ENCODE measurements at places on chromosomes 3 and 15.

- no peak for DNase-seq
Observed at GRCh38 chr15:68843425-68844311, 23.0 kb upstream of the ANP32A start.

GRCh38 chr3:5138214-5138981 lies 16.3 kb downstream of the ARL8B start:
- no peak for DNase-seq

- DNase-seq, result no peak
Observed at GRCh38 chr15:100833417-100834389, 45.9 kb upstream of the ALDH1A3 start.

DNA sequence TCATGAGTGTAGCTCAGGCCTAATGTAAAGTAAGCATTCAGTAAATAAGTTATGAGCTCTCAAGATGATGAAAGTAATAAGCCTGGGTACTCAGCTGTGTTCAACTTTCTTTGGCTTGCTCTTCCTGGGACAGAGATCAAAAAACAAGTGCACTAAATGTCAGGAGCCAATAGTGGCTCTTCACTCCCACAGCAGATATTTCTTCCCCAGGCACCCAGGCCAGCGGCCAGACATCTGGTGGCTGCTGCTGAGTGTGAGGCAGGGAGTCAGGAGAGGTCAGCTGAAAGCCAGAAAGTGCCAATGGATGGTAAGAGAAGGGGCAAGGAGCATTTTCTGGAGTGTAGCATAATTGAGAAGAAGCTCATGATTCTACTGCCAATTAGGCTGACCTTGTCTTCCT lies 18.2 kb upstream of the ITGA11 start:
- no peak for DNase-seq

GRCh38 chr3:194165271-194166018 lies 29.5 kb downstream of the HES1 start:
- no peak for DNase-seq

GRCh38 chr3:11690863-11691766 lies 47.4 kb upstream of the VGLL4 start:
- no peak for DNase-seq

DNA sequence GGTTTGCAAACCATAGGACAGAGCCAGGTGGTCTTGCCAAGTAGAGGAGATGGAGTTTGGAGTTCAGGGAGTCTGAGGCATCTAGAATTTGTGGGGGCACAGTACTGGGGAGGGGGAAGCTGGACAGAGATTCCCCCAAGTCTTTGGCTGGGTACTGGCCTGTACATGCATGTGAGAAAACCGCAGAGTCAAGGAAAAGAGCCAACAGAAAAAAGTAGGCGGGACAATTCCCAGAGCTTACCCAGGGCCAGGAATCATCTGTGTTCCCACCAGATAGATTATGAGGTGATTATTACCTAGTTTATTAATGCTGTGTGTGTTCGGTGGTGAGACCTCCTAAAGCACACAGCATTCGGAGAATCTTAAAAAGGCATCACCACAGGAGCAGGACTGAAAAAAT lies 11.3 kb downstream of the LYSMD4 start:
- DNase-seq, result no peak

- DNase-seq, result no peak
Observed at GRCh38 chr3:4375911-4376310, 72.7 kb downstream of the SETMAR start.

DNA sequence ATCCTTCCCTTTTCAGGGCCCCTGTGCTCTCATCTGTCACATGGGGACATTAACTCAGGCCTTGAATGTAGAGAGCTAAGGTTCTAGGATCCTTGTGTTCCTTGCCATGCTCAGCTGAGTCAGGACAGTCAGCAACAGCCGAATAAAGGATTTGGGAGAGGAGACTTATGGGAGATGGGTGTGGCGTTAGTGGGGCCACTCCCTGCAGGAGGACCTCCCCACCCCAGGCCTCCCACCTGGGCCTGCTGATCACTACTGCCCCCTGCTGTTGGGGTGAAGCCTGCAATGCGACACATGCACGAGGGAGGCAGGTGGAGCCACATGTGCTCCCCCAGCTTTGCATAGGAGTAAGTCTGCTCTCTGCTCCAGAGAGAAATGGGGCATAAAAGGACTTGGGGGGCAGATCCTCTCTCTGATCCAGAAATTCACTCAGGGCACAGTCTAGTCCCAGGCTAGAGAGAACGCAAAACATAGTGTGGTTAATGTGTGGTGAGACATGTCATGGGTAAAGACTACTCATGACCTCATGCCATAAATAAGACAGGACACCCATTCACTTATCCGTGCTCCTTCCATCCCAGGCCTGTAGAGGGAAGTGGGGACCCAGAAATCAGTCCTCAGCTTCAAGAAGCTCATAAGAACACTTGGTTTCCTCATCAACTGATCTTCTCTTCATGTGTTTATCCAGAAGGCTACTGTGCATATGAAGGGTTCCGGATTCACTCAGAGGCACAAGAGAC lies 19.4 kb downstream of the RBP1 start:
- no peak for DNase-seq

DNA sequence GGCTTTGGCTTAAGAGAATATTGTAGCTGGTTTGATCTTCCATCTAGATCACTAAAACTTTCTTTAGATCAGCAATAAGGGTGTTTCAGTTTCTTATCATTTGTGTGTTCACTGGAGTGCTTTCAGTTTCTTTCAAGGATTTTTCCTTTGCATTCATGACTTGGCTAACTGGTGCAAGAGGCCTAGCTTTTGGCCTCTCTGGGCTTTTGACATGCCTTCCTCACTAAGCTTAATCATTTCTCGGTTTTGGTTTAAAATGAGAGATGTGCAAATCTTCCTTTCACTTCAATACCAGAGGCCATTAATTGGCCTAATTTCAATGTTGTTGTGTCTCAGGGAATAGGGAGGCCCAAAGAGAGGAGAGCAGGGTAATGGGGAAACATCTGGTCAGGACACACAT lies 30.3 kb upstream of the CCNB2 start:
- no peak for DNase-seq

DNA sequence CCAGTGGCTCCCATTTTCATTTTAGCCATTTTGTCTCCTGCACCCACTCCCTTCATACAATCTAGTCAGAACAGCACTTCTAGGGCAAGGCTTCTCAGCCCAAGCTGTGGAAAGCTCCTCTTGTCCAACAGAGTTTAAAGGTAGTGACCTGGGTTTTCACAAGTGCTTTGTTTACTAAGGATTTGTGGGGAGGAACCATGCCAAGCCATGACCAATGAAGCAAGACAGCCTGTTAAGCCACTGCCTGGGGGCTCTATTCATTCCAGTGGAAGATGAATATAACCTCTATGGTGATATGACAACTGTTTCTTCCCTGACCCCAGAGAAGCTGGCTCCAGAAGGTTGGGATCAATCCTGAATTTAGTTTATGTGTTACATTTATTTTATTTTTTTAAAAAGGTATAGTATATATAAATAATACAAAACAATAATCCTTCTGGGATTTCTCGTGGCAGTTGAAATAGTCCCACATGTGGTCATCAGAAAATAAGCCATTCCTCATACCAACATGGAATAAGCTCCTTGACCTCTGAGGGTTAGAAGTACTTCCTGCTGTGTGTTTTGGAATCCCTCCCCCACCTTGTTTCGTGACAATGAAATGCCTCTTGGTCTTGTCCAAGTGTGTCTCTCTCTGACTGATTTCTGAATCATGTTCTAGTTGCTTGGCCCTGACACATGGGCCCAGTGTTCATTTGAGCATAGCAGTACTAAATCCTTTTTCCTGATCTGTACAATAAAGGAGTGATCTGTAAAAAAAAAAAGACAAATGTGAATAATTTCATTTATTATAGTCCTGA lies 13.3 kb upstream of the THUMPD3 start:
- DNase-seq, result no peak

GRCh38 chr3:161016417-161017313 lies 88.5 kb downstream of the B3GALNT1 start:
- no peak for DNase-seq

- no peak for DNase-seq
Observed at GRCh38 chr3:57796261-57796660, 40.2 kb downstream of the SLMAP start.

DNA sequence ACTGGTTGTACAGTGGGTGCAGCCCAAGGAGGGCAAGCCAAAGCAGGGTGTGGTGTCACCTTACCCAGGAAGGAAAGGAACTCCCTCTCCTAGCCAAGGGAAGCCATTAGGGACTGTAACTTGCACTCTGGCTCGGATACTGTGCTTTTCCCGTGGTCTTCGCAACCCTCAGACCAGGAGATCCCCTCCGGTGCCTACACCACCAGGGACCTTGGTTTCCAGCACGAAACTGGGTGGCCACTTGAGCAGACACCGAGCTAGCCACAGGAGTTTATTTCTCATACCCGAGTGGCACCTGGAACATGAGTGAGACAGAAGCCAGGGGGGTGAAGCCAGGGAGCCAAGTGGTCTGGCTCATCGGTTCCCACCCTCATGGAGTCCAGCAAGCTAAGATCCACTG lies 90.7 kb downstream of the ZBBX start:
- no peak for DNase-seq

DNA sequence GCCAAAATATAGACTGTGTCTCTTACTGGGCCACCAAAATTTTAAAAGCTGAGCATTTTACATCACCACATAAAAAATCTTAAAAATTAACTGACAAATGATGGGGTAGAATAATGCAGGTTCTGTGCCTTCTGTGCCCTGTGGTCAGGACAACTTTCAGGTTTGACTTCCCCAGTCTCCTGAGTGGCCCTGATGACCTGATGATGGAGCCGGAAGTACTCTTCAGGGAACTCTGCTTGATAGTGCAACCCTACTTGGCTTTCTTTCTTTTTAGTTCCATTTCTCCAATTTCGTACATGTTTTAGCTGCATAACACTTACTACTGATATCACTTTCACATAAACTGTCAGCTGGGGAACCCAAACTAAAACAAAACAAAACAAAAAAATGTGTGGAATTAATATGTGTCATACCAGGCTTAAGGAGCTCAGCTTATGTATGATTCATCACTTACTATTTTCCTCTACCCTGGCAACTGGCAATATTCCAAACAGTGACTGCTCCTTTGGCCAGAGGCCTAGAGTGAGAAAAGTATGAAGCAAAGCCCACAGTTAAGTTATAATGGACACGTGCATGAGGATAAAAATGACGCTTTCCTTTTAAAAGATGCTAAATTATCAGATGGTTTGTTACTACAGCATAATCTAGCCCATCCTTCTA lies 194.3 kb downstream of the BCHE start:
- no peak for DNase-seq
